Stimulated activated CD4-positive, alpha-beta T cell treated with anti-CD3 and anti-CD28 coated beads, Interleukin-15, amount 100 ng/mL, for 24 hours (primary cell): ENCODE measurements at places on chromosomes 3 and 15.
A peak's percentile ranks its signal among the peaks of the same experiment; 100 is the strongest.

DNA sequence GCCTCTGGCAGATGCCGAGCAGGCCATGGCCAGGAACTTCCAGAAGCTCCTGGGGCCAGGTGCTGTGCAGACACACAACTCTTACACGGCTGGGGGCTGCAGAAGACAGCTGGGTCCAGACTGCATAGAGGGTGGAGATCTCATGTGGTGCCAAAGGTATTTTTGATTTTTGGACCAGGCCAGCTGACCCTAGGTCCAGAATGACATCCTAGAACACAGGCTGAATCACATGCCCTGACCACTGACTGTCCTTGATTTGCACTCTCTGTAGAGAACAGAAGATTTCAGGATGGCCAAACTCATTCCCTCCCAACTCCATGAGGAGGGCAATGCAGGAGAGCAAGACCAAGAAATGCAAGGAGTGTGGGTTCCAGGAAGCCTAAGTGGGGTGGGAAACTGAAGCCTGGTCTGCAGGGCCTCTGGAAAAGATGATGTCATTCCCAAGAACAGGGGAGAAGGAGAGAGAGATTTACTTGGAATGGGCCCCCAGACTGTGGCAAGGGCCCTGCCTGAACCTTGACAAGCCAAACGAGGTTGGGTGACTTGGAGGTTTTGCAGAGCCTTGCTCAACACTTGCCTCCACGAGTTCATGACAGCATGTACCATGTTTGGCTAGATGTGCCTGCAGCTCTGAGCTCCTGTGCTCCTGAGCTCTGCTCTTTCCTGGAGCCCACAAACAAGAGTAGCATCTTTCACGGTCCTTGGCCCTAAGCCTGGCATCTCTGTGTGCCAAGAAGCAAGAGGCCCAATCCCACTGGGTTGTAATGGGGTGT lies 38.5 kb upstream of the CTSH start:
- DNase-seq, result no peak

- DNase-seq, result no peak
Measured at GRCh38 chr3:155948476-155948875, 78.0 kb downstream of the GMPS start.

DNA sequence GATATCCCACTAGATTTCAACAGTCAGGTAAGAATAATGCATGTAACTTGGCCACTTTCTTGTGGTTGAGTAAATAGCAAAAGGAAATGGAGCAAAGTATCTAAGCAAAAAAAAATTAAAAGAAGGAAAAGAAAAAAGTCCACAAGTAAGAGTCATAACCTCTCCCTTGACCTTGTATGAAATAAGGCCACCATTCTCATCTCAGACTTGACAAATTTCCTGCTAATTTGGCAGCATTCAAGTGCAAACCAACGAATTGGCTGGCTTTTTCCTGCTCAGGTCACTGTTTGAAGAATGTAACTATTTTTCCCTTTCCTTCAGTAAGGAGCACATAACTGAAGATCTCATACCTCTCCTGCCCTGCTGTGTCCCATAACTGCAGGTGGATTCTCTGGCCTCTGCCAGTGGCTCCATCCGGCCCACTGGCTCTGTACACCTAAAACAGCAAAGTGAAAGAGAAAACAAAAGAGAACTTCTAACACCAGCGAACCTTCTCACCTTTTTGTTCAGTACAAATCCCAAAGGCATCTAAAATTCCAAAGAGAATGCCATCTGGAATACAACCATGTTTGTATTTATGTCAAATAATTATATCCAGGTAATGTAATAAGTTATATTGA lies 33.4 kb upstream of the RSL24D1 start:
- no peak for DNase-seq

GRCh38 chr15:29849218-29849617 lies 26.9 kb upstream of the TJP1 start:
- no peak for DNase-seq

- DNase-seq, result no peak
Measured at GRCh38 chr3:196765454-196765853, 25.8 kb downstream of the PAK2 start.

- DNase-seq, result no peak
Measured at GRCh38 chr15:45386420-45386819, 8.1 kb upstream of the GATM start.

DNA sequence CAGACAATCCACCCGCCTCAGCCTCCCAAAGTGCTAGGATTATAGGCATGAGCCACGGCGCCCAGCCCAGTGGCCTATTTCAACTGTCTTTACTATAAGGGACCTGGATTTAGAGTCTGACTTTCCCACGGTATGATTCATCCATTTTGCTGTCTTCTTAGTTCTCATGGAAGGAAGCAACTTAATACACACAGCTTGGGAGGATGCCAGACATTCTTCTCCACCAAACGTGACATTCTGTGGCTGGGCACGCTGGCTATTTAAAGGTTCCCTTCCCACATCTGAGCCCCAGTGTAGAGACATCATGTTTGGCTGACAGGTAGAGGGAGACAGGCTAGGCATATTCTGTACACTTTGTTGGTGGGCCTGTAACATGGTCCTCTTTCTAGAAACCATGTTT lies 26.2 kb downstream of the FAM43A start:
- DNase-seq, result no peak

GRCh38 chr3:36282766-36283165 lies 97.5 kb upstream of the STAC start:
- DNase-seq, result no peak

DNA sequence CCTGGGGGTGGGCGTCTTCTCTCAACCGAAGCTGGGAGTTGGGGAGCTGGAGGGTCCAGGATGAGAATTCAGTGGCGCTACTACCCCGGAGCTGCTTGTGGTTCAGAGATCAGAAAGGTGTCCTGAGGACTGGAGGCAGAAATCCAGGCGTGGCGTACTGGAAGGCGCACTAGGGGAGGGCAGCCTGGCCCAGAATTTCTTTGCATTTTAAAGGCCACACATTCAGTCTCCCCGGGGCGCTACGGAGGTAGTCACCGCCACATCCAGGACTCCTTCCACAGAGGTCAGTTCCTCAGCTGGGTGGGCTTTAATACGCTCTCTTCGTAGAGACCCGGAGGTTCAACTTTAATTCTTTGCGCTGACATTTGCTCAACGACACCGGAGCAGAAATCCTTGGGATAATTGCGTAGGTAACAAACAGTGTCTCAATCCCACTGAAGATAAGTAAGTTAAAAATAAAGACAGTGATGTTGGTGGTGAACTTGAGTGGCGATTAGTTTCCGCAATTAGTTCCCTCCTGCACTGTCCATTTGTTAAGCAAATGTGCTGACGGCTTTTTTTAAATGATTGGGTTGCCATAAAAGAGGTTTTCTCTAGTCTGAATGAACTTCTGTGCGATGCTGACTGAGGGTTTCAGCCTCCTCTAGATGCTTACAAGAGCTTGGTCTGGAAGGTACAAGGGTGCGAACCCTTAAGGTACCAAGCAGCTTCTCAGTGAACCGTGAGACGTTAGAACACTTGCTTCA lies 535 bp downstream of the MCTP2 start:
- no peak for DNase-seq

DNA sequence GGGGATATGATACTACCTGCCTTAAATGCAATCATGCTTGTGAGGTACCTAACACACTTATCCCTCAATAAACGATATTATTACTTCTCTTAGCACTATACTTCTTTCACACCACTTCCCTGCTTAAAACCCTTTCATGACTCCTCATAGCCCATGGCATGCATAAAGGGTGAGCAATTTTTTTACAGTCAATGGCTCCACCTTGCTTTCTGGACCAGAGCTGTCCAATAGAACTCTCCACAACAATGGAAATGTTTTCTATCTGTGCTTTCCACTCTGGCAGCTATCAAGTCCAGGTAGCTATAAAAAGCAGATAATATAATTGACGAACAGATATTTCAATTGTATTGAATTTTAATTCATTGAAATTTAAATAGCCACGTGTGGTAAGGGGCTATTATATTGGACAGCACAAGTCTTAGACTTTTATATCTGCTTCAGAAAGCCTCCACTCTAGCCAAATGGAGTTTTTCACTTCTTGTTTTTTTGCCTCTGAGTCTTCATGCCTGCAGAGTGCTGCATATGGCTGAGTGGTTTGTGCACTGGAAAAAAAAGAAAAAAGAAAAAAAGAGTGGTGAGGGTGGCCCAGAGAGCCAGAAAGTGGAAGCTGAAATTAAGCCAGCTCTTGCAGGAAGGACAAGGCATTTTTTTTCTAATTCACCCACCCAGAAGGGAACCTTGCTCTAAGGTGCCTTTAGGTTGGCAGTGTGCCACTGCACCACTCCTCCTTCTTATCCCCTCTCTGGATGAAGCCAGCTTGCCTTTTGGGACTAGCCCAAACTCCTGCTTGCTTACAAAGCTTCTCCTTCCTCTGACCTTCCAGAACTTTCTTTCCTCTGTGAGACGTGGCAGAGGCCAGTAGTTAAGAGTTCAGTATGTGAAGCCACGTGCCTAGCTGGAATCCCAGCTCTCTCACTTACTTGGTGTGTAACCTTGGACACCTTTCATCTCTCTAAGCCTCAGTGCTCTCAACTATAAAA lies 239.0 kb upstream of the LRTM1 start:
- no peak for DNase-seq

- no peak for DNase-seq
Measured at GRCh38 chr3:90087703-90088102, 980.3 kb downstream of the EPHA3 start.

- no peak for DNase-seq
Measured at GRCh38 chr3:45816544-45816943, 20.2 kb upstream of the SLC6A20 start.

- DNase-seq, result no peak
Measured at GRCh38 chr3:15198686-15199085, 7.4 kb upstream of the CAPN7 start.

GRCh38 chr3:194779729-194780224 lies 94.1 kb downstream of the FAM43A start:
- DNase-seq, result no peak

DNA sequence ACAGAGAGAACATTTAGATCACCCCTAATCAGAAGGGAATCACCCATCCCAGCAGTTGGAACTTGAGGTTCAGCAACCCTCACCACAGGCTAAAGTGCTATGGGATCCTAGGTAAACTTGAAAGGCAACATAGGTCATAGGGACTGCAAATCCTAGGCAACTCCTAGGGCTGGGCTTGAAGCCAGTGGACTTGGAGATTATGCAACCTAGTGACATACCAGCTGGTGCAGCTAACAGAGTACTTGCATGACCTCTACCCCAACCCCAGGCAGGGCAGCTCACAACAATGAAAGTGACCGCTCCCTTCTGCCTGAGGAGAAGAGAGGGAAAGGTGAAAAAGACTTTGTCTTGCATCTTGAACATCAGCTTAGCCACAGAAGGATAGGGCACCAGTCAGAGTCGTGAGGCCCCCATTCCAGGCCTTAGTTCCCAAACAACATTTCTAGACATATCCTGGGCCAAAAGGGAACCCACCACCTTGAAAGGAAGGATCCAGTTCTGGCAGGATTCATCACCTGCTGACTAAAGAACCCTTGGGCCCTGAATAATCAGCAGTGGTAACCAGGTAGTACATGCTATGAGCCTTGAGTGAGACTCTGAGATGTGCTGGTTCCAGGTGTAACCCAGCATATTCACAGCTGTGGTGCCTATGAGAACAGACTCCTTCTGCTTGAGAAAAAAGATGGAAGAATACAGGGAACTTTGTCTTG lies 37.6 kb upstream of the FBN1 start:
- no peak for DNase-seq

DNA sequence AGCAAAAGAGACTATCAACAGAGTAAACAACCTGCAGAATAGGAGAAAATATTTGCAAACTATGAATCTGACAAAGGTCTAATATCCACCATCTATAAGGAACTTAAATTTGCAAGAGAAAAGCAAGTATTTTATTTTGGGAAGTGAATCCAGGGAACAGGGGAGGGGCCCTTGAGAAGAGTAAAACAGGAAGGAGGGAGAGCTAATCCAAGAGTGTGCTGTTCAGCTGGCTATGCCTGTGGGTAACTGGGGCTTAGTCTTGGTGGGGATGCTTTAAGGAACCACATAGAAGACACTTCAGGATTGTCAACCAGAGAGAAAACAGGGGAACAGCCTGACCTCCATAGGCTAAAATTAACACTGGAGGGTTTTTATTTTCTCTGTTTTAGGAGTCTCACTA lies 3.9 kb upstream of the HHLA2 start:
- no peak for DNase-seq

GRCh38 chr3:9879830-9880549 lies at the start of gene CIDEC:
TSS of gene CIDEC (minus strand) at chr3:9880253. CDS start at chr3:9878486, 1,767 bp downstream.
- no peak for DNase-seq

DNA sequence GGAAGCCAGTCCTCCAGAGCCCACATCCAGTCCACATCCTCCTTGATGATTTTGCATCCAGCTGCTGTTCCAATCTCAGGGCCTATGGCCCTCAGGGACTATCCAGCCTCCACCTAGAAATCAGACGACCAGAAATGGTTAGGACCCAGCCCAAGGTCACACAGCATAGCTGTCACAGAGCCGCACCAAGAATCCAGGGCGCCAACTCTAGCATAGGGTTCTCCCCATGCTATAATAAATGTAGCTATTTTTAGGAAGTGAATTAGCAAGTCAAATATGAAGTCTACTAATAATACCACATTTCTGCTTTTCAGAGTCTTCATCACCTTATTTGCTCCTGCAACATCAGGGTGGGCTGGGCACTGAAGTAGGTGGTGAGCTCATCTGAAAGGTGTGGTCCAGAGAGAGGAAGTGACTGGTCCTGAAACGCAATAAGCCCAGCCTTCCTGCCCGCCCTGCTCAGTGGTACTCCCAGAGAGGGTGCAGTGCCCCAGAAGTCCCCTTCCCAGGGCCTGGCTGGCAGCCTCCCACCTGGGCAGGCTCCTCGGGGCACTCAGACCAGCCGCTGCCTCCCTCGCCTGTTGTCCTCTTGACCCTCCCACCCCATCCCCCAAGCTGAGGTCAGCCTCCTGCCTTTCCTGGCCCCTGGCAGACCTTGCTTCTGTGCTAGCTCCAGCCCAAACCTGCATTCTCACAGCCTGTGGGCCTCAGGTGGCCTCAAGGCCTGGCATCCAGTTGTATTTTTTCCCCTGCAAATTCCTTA lies 17.6 kb upstream of the CYP11A1 start:
- DNase-seq, result peak; percentile 81

DNA sequence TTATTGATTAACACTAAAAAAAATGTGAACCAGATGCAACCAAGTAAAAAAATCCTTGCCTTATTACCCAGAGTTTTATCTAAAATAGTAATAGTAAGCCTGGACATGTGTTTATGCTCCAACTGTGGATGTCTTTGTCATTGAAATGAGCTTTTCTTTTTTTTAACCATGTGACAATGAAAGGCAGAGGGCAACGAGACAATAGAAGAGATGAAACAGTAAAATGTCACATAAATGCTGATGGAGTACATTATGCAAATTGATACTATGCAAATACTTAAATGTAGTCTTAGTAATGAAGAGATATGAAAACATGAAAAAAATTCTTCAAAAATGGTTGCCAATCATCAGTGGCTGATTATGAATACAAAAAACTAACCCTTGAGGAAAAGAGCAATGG lies 20.5 kb upstream of the CHMP2B start:
- DNase-seq, result no peak

- no peak for DNase-seq
Measured at GRCh38 chr15:69518806-69519205, 66.2 kb downstream of the RPLP1 start.

DNA sequence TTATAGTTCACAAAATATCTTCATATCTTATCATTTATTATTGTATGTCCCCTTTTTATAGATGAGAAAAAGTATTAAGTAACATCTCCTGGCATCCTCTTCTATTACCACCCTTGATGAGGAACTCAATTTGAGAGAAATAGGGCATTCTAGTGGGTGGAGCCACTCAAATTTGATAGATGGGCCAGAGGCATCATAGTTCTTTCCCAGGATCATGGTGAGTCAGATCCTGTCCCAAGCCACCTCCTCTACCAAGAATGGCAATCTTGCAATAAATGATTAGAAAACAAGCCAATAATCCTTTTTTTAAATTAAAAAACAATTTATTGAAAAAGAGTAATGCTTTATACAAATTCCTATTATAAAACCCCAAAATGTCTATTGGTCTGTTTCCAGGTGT lies 16.8 kb downstream of the CLDN1 start:
- DNase-seq, result no peak
